ENCODE measurements at places on chromosomes 13 and 19.

DNA sequence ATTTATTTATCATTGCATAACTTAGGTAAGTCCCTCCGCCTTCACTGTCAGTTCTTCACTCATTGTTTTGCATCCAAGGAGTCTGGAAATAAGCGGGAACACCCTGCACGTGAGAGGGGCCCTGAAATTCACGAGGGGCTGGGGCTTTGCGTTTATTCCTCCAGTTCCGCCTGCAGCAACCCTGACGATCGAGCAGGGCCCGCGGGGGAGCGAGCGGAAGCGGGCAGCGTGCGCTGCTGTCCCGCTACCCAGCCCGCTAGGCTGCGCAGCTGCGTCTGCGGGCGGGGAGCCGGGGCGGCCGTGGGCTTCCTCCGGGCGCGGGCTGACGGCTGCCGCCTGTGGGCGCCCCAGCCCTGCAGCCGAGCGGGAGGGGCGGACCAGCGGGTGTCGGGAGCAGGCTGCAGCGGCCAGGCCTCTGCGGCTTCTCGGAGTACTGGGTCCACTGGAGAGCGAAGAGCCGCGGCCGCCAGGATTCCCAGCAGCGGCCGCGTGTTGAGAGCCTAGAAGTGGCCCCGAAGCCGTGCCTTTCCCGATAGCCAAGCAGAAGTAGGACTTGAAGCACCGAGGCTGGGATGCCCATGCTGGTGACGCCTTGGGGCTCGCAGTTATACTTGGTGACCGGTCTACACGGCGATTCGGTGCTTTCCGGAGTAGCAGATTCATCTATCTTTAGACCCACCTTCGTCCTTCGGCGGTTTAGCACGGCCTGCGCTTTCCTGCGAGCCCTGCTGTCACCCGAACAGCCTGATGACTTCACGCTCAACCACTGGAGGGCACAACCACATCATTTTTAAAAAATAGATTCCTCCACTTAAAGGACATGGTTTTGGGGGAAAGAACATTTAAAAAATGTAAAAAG lies 32.9 kb upstream of the SACS start:
- DNase-seq, result peak; percentile 61

DNA sequence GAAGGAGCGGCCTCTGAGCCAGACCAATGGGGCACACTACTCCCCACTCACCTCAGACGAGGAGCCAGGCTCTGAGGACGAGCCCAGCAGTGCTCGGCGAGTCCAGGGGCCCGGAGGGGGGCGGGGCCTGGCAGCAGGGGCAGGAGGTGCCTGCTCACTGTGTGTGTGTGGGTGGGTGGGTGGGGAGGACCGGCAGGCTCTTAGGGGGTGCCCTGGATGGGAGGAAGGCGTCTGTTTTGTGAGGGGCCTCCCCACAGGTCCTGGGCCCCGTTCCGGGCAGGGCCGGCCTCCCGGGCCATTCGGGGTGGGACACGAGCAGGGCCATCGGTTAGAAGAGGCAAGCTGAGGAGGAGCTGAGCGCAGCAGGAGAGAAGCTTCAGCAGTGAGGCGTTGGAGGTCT lies 12.7 kb downstream of the PLEKHJ1 start:
- no peak for DNase-seq

DNA sequence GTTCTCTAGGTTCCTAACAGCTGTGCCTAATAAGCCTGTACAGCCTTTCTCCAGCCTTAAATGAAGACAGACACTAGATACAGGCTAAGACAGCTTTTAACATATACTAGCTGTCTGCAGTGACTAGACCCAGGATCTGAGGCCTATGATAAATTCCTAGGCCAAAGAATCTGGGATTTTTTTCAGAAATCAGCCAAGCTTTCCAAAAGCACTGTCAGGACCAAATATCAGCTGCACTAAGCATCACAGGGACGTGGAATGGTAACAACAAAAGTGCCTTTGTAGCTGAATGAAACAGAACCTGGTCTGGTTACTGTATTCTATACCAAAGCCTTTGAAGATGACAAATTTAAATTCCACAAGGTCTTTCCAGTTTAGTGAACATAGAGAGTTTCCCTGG lies 77.9 kb upstream of the DOCK9 start:
- DNase-seq, result no peak

DNA sequence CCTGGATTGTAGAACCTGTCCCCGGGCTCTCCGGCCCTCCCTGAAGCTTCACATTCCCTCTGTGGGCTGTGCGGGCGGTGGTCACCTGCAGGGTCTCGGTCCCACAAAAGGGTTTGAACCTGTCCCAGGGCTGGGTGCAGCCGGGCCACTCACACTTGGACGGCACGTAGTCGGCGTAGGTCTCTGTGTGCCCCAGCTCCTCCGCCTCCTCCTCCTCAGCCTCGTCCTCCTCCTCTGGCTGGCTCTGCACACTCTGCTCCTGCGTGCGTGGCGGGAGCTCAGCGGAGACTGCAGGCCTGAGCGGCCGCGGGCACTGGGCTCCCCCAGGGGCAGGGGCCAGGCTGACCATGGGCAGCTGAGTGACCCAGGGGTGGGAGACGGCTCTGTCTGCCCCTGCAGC lies 19.6 kb downstream of the GPX4 start:
- DNase-seq, result no peak

DNA sequence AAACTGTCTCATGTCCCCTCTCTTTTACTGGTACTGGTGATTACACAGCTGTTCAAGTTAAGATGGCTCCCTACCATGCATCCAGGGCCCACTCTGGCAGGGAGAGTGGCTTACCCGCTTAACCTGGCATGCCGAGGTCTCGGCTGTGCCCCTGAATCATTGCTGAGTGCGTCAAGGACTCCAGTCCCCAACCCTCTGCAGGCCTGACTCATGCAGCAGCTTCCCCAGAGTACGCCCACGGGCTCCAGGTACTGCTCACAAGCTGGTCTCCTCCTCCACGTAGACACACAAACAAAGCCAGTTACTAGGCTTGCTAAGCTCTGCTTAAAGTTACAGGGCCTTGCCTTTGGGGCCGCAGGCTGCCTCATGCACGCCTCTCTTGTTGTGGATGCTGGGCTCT lies 447.4 kb downstream of the COG6 start:
- peak; percentile 80 for DNase-seq

DNA sequence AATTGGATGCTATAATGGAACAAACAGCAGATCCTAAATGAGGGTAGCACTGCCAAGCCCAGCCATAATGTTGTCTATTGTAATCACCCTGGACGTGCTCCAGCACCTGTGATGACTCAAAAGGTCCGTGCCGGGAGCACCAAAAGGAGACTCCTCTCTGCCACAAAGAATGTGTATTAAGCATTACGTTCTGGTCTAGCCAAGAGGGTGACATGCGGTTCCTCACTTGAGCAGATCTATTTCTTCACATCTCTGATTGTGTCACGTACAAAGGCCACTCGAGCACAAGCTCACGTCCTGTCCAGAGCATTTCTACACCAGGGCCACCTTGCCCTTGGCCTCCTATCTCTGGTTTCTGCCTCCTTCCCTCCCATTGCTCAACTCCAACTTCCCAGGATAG lies 219.9 kb upstream of the IRS2 start:
- DNase-seq, result no peak

DNA sequence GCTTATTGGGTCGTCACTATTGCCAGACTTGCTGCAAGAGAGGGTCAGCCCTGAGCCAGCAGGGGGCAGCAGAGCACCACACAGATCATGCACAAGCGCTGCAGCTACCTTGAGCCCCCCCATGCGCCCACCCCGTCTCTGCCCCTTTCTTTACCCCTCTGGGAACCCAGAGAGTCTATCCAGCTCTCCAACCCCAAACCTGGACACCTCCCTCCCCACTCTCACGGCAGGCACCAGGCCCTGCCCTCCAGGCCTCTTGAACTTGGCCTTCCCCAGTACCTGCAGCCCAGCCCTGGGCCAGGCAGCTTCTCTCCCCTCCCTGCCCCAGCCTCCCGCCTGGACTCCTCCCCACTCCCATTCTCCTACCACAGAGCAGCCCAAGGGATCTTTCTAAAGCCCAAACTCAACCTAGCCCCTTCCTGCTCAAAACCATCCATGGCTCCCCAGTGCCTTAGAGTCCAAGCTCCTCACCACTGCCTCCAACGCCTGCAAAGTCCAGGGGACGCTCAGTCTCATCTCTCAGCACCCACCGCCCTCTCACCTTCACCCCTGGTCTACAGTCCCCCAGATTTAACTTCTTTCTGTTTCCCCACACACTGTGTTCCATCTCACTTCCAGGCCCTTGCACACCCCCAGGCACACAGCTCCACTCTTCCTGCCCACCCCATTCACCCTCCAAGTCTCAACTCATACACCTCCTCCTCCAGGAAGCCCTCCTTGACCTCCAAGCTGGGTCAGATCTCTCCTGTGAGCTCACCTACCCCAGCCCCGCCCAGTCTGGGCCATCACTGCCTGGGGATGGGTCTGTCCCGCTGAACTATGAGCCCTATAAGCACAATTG lies 9.4 kb upstream of the CEACAM16 start:
- peak; percentile 82 for DNase-seq

DNA sequence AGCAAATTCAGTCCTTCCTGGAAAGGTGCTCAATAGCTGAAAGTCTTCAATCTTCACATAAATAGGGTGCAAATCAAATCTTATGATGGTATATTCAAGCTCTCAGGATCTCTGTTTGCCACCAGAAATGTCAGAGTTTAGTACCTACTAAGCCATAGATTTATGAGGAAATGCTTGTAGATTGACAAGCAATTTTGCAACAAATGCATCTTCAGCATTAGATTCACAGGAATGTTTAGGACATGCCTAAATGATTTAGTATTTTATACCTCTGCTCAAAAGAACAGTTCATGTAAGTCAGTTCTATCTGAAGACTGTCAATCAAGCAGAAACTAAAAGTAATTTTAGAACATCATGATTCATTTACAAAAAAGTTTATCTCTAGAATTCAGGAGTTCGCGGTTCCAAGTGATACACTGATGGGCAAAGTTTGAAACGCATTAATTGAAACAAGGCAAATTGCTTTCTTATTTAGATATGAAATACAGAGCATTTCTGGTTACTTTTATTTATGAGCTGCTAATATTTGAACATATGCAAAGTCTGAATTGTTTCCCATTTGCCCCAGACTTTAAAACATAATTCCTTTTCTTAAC lies 65.7 kb downstream of the DACH1 start:
- DNase-seq, result no peak

All from activated CD4-positive, CD25-positive, alpha-beta regulatory T cell treated with anti-CD3 and anti-CD28 coated beads, Interleukin-2, amount 50 U/mL, for 72 hours (primary cell).